ENCODE measurements at places on chromosomes 5 and 9.

DNA sequence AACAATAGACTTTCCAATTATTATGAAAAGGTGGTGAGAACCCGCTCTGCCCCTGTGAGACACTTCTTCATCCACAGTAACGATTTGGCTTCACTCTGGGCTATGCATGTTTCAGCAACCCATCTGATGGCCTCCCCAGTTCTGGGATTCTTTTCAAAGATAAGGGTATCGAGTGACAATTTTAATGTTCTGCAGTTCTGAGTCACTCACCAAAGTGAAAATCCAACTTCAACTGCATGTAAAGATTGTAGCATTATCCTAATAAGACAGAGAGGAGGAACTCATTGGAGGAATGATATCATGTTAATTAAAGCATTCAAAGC, 1078.3 kb upstream of the SEMA6A start:
- DNase-seq, result no peak

GRCh38 chr5:150214289-150214688, 24.4 kb downstream of the SLC6A7 start:
- no peak for DNase-seq

DNA sequence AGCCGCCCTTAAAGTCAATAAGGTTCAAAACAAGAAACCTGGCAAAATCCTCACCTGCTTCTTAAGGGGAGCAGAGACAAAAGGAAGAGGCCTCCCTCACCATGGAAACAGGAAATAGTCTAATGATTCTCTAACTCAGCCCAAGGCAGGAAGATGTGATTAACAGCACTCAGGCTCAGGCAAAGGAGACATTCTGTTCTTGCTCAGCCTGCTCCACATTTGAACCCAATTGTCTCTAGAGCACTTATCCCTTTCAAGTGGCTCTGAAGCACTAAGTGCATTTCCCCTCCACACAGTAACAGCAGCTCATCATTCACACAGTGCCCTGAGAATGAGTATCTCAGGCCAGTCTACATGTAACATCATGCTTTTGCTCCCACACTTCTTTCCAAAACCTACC, 72.3 kb downstream of the NIPSNAP3B start:
- DNase-seq, result no peak

- no peak for DNase-seq
Measured at GRCh38 chr5:72498284-72498683, 8.9 kb downstream of the ZNF366 start.

GRCh38 chr9:16275795-16276624, 594.5 kb downstream of the BNC2 start:
- DNase-seq, result no peak

- no peak for DNase-seq
Measured at GRCh38 chr9:109224751-109225150, 57.7 kb upstream of the FRRS1L start.

DNA sequence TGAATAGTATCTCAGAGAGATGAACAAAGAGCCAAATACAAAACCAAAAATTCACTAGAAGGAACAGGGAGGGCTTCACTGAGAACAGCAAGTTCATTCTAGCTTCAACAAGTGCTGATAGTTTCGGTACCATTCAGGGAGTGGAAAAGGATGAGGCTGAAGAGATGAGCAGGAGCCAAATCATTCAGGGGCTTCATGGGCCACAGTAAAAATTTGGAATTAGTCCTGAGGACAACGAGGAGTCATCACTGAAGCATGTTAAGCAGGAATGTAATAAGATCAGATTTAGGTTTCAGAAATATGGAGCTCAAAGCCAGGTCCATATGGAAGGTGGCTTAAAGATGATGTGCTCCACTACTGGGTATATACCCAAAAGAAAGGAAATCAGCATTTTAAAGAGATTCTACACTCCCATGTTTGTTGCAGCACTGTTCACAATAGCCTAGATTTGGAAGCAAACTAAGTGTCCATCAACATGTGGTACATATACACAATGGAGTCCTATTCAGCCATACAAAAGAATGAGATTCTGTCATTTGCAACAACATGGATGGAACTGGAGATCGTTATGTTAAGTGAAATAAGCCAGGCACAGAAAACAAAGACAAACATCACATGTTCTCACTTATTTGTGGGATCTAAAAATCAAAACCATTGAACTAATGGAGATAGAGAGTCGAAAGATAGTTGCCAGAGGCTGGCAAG, 36.2 kb downstream of the SPOCK1 start:
- DNase-seq, result no peak

DNA sequence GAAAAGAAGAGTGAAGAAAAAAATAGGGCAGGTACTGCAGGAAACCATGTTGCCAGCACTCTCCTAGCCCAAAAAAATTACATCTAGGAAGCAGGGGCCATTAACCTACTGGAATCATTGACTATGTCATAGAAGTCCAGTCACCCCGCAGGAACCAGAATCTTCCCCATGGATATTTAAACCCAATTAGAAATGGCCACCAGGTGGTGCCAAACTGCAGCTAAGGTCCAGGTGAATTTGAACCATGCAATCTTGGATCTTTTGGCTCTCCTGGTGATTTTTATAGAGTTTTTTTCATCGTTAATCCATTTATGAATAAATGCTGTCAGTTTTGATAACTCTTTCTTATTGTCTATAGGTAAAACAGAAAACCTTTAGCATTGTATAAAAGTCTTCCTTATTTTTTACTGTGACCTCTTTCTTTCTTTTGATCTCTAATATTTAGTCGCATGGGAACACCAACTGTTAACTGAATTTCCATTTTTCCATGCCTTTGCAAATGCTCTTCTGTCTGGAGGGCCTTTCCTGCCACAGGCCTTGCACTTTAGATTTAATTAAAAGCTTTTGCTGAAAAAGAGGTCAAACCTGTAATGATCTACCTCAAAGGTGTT, 147.5 kb upstream of the FGF10 start:
- no peak for DNase-seq

- DNase-seq, result no peak
Measured at GRCh38 chr5:33631786-33632185, 191.0 kb downstream of the TARS1 start.

GRCh38 chr5:34621277-34622097, 34.6 kb upstream of the RAI14 start:
- DNase-seq, result no peak

GRCh38 chr5:157976429-157976828, 117.5 kb upstream of the CLINT1 start:
- no peak for DNase-seq

- DNase-seq, result no peak
Measured at GRCh38 chr5:100505984-100506670, 29.0 kb upstream of the FAM174A start.

- no peak for DNase-seq
Measured at GRCh38 chr5:149207831-149208230, 63.8 kb upstream of the AFAP1L1 start.

DNA sequence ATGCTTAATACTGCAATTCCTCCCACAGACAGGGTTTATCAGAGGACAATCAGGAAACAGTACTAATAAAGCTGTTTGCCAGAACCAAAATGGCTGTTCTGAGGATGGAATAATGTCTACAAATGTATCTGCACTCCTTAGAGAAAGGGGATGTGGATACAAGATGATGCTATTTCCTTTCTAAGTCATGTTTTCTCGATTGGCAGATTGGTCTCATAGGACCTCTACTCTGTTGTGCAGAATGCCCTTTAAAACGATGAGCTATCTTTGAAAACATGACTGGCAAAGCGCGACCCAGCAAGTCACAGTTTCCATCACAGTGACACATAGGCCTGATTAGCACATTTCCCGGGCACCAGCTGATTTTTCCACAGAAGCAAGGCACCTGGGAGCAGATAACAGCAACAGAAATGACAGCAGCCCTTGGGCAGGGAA, 54.0 kb downstream of the AOPEP start:
- DNase-seq, result no peak

DNA sequence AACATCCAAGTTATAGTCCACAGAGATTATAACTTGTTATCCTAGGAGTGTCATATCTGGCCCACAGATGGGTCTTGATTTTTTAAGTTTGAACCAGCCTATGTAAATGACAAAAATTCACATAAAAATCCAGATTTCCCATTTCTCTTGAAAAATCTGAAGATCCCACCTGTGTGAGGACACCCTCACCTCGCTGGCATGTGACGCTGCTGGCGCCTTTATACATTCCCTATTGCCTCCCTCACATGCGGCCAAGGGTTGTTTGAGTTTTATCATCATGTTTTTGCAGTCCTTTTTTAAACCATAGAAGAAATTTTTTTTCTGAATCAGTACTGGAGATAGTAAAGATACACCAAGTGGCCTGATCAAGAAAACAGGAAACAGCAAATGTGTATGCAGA, 25.9 kb upstream of the PPP1R2B start:
- no peak for DNase-seq

DNA sequence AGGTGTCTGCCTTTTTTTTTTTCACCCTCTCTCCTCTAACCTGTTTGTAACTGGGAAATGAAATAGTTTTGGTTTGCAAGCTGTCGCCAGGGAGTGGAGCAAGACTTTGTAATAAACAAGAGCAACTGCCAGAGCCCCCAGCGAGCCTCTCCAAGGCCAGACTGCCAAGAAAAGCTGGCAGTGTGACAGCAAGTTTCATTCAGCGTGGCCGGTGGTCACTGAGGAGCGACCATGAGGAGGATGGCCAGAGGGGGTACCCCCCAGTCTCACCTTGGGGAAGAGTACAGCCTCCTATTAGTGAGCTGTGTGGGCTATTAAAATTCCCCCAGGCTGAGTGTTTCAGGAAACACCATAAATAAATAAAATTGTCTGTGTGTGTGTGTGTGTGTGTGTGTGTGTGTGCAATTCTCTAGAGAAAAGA, 49.9 kb downstream of the ZFAND5 start:
- no peak for DNase-seq

DNA sequence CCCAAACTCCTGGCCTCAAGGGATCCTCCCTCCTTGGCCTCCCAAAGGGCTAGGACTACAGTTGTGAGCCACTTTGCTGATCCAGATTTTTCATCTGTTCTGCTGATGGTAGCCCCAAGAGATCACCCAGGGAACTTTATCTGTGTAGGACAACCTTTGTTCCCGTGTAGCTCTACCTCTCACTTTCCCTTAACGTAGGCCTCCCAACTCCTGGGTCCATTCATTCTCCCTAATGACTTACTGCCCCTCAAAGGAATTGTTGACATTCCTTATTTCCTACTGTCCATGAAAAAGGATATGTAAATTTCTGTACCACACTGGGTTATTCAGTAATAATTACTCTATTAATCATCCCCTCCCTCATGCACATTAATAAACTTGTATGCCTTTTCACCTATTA, 51.0 kb upstream of the PHF24 start:
- no peak for DNase-seq

DNA sequence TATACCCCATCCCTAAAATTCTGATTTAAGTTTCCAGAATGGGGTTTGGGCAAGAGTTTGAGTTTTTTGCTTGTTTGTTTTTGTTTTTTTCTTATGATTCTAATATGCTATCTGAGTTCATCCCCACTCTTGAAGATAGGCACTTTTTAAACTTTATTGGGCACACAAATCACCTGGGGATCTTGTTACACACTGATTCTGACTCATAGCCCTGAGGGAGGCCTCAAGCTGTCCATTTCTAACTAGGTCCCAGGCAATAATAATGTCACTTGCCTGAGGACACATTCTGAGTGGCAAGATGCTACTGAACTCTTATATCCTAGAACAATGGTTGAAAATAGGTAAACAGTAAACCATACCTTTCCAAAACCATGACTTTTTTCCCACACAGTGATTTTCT, 22.8 kb upstream of the ABLIM3 start:
- DNase-seq, result no peak

- DNase-seq, result no peak
Measured at GRCh38 chr9:89525446-89526374, 27.8 kb upstream of the SEMA4D start.

- DNase-seq, result no peak
Measured at GRCh38 chr9:129964901-129965734, 77.9 kb downstream of the FNBP1 start.

DNA sequence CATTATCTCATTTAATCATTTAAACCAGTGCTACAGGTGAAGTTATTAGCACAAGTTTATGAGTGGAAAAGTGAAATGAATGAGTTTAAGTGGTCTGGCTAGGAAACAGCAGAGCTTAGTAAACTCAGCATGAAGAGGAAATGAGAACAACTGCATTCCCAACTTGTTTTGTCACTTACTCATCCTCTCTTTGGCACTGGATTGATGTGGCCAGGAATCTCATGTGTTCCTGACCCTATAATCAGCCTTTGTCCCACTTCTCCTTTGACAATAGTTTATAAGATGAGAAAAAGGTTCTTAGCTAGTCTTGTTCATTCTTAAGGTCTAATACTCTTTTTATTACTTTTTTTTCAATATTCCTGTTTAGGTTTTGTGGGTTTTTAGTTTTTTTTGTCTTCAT, 559.2 kb upstream of the TLE4 start:
- no peak for DNase-seq

- DNase-seq, result no peak
Measured at GRCh38 chr5:9440517-9440916, 105.4 kb downstream of the SEMA5A start.

GRCh38 chr5:176446884-176447590, 1.1 kb upstream of the FAF2 start:
- peak; percentile 2 for DNase-seq

DNA sequence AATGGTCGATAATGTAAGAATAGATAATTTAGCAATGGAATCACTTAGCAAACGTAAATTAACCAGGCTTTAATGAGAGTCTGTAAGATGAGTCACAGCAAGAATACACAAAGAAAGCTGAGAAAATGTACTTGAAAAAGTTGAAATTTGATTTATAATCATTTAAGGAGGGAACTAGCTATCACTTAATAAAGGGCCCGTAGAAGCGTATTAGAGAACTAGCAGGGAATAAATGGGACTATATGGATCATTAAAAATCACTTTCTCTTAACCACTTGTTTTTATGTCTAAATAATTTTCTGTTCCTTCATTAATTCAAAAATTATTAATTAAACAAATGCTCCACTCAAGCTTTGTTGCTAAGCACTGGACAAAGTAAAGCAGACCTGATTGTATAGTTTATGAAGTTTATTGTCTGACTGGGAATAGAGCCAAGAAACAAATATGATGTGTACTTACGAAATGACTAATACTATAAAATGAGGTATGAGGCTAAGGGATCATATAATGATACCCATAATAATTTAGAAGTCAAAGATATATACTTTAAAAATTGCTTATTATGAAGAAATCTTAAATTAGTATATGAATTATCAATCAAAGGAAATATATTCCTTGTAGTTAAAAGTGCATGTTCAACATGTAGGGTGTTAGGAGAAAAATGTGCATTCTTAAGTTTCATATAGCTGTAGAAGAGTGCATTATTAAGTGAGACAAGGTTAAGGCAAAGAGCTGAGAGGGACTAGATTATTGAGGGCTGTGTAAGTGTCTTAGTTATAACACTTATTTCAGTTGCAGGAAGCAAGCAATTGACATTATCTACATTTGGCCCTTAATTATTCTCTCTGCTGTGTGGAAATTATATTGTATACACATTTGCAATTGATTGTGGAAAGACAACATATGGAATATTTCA, 196.8 kb downstream of the PRDM9 start:
- DNase-seq, result no peak

DNA sequence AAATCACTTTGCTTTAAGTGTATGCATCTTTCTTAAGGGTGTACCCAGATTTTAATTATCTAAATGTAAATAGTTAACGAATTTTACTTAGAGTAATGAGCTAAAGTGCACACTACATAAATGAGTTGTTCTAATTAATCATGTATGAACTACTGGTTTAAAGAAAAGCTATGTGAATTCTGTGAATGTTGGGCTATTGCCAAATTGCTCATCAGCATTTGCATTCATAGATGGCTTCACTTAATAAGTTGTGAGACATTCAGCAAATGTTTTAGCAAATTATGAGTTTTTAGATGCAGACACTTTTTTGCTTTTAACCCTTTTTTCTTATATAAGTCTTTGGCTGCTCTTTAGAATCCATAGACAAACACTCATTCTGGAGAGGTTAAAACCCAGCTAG, 175.7 kb downstream of the PBX3 start:
- DNase-seq, result no peak

- no peak for DNase-seq
Measured at GRCh38 chr9:36433386-36433785, 33.3 kb upstream of the RNF38 start.

Measured in activated T-cell treated with anti-CD3 and anti-CD28 coated beads for 1 hour (primary cell).